AG10803 (cell line): ENCODE measurements at places on chromosomes 6 and 20.

GRCh38 chr6:156647140-156647784, 129.9 kb upstream of the ARID1B start:
- no peak for DNase-seq

DNA sequence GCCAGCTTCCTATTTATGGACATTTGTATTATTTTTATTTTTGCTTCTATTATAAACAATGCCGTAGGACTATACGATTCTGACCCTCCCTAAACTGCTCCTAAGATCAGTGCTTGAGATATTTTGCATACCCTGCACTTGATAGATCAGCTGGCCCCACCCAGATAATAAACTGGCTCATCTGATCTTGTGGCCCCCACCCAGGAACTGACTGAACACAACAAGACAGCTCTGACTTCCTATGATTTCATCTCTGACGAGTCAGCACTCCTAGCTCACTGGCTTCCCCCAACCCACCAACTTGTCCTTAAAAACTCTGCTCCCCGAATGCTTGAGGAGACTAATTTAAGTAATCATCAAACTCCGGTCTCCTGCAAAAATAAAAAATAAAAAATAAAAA, 34.9 kb upstream of the TFAP2A start:
- DNase-seq, result no peak

DNA sequence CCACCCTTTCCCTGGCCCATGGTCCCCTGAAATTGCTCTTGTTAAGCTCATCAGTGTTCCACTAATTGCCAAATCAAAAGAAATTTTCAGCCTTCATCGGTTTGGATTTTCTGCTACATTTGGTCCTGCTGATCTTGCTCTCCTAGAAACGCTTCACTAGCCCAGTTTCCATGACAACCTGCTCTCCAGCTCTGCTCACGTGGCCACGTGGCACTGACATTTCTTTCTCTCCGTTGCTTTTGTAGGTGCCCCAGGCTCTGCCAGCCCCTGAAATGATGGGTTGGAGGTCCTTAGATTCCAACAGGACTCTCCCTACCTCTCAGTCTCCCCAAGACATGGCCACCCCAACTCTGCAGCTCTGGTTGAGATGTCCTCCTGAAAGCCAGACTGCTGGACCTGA, 45.8 kb upstream of the NNAT start:
- DNase-seq, result no peak

- DNase-seq, result no peak
Measured at GRCh38 chr6:14189074-14189473, 71.5 kb downstream of the CD83 start.

DNA sequence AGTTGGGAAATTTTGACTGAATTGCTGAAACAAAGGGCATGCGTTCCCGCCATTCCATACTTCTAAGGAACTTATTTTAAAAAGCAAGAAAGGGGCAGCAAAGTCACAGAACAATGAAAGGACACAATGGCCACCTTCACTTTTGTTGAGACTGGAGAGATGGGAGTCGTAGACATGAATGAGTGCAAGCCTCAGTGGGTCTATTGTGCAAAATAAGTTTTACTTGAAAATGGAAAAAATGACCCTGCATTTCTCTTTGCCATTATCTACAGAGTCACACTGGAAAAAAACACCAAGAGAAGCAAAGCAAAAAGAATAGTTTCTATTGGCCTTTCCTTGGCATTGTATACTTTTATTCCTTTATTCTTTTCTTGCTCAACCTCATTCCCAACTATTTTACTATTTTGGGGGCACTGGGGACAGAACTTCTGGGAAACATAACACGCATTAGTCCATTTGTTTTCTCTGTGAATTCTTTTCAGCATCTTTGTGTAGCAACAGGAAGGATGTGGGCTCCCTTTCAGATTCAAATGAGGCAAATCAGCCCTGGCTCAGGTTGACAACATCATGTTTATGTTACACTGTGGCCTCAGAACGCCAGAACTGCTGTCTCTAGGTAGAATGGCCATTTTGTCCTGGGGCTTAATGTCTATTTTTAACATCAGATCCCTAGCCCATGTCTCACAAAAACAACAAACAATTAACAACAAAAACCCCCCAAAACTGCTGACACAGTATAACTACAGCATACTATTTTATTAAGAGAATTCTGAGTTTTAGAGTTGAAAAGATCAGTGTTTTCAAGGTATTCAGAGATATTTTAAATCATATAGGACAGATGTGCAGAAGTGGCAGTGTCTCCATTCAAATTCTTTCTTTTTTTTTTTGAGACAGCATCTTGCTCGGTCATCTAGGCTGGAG, 122.2 kb downstream of the FYN start:
- peak; percentile 34 for DNase-seq

- peak; percentile 51 for DNase-seq
Measured at GRCh38 chr6:85113934-85114580, 335.8 kb upstream of the NT5E start.

DNA sequence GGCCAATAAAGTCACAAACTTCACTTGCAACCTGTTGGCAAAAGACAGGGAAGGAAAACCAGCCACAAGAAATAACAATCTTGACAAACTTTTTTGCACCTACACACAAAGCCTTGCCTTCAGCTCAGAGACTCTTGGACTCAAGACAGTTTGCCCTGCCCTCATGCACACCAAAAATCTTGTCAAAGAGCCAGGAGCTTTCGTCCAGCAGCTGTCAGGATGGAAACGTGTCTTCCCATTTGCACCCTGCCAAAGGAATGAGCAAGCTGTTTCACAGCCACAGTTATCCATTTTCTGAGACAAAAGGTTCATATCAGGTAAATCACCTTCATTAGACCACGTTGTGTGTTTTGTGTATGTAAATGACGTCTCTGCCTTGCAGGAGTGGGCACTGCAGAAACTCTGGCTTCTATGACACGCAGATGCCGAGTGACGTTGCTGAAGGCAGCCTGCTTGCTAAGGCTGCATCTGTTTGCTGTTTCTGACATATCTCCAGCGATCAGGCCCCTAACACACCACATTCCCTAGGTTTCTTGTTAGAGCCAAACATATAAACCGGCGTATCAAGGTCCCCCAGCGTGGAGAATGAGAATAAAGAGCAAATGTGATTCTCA, 193.4 kb downstream of the SYNDIG1 start:
- DNase-seq, result peak; percentile 60

DNA sequence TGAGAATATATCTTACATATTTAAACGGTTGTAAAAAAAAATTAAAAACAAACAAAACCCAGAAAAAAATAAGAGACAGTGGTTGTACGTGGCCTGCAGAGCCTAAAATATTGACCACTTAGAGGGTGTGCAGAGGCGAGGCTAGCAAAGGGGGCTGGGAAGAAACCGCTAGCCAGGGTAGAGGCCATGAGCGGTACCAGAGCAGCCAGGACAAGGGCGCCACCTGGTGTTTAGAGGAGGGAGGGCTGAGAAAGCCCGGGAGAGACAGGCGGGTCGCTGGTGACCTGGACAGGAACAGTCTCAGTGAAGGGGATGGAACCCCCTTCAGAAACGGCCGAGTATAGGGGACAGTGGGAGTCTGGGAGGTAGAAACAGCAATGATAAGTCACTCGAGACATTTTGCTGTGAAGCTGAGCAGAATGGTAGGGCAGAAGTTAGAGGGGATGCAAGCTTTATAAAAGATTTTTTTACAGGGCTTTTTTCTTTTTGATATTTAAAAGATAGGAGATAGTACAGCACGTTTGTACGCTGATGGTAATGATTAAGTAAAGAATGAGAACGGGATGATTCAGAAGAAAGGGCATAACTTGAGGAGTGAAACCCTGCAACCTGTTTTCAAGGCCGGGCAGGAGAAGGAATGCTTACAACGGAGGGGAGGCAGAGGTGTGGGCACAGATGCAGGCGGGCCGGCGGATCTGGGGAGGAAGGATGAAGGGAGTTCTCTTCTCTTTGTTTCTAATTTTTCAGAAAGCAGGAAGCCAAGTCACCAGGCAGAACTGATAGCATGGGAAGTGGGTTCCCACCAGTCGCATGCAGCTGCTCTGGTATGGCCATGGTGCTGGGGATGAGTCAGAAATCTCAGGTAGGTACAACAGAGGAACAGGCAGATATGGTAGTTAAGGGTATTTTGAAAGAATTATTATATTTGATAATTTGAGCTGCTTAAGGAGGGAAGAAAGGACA, 76.2 kb downstream of the FAM229B start:
- DNase-seq, result peak; percentile 26

- DNase-seq, result no peak
Measured at GRCh38 chr6:139979021-139979725, 604.7 kb upstream of the CITED2 start.

- no peak for DNase-seq
Measured at GRCh38 chr6:111486921-111487320, 3.9 kb upstream of the REV3L start.

GRCh38 chr6:26124781-26125685, 37.8 kb downstream of the HFE start:
- no peak for DNase-seq

- no peak for DNase-seq
Measured at GRCh38 chr6:49539102-49539501, 11.4 kb upstream of the C6orf141 start.

GRCh38 chr20:20414640-20415220, 46.8 kb downstream of the INSM1 start:
- DNase-seq, result no peak

GRCh38 chr20:52290569-52290968, 99.0 kb upstream of the ZFP64 start:
- DNase-seq, result peak; percentile 10

DNA sequence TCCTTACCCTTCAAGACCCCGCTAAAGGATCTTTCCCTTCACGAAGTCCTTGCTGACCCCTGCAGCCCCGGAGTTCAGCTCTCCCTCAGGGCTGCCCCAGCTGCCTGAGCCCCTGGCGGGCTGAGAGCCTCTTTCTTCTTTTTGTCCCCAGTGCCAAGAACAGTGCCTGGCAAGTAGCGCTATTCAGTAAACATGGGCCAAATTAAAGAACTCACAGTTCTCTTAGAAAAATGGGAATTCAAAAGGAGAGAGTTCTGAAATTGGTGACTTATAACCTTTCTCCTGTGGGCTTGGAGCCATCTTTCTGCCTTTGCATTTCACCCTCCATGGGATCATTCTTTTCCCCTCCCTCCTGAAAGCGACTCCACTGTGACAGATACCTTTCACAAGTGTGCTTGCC, 227.2 kb downstream of the TMEM242 start:
- DNase-seq, result no peak

DNA sequence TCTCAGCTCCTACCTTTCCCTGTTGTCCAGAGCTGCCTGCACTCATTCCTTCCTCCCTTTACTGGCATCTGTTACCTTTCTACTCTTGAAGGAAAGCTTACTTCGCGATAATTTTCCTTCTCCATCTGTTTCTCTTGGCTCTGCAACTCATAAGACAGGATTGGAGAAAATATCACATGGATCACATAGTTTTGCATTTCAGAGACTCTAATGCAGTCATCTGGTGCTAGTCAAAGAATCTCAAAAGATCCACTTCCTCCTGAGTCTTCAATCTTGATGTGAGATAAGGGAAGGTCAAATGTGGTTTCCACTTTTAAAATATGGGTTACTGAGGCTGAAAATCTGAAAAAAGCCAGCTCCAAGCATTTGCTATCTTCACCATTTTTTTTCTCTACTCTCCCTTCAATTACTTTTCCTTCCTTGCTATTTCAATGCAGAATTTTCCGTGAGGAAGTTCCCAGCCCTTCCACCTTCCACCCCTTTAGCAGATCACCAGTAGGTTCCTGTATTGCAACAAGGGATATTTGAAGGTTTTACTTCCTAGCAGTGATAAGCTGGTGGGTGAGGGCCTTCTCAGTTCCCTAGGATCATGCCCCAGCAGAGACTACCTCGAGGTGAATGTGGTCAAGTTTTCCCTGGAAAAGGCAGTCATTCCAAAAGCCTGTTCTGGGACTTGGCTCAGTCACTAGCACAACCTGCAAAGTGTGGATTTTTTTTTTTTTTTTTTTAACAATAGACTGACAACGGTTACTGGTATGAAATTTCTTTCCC, 62.8 kb upstream of the LRRC1 start:
- DNase-seq, result no peak

DNA sequence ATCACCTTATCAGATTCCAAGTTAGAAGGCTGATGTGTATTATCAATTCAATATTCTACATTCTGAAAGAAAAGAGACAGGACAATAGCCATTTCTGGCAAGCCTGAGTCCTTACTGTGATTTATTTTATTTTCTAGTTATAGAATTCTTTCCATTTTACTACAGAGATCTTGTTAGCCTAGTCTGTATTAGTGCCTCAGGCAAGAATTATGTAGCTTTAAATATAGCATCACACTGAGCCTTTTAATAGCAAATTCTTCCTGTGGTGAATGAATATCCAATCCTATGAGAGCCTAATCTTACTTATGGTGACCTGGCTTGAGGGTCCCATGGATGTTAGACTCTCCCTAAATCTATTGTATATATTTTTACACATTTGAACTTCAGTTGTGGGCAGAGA, 732.8 kb upstream of the CITED2 start:
- no peak for DNase-seq

DNA sequence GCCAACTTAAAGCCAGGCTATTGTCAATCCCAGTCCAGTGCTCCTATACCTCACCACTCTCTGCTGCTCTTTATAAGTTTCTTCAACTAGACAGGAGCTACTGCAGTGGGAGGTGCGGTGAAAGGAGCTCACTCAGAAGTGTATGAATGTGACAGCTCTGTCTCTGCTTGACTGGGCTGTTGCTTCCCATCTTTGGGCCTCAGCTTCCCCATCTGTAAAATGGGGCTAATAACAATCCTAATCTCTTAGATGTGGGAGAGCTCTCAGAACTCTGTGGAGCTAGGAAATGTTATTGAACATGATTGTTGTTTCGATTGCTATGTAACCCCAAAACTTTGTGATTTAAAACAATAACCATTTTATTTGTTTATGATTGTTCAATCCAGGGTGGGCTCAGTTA, 8.4 kb upstream of the RALY start:
- no peak for DNase-seq

- DNase-seq, result no peak
Measured at GRCh38 chr20:58352468-58352867, 36.6 kb upstream of the VAPB start.

GRCh38 chr6:20309186-20309585, 92.5 kb upstream of the E2F3 start:
- no peak for DNase-seq

DNA sequence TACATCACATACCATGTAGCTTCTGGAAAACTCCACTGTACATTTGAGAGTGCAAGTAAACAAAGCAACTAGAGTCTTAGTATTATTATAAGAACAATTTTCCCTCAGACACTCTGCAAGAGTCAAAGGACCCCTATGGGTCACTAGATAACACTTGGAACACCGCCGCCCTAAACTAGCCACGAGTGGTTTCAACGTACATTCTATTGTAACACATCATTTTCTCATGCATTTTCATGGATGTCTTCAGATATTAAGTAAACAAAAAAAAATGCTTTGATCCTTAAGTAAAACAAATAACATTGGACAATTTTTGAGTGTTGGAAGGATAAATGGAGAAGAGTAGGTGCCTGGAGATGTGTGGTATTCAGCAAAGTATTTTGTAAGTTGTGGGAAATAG, 3.2 kb upstream of the RNF146 start:
- no peak for DNase-seq

GRCh38 chr6:111909238-111909637, 36.0 kb upstream of the FYN start:
- DNase-seq, result no peak
